EH (cell line): ENCODE measurements at places on chromosomes 1 and 21.

GRCh38 chr1:45925728-45926287 lies 122.4 kb downstream of the MAST2 start:
- no peak for DNase-seq

DNA sequence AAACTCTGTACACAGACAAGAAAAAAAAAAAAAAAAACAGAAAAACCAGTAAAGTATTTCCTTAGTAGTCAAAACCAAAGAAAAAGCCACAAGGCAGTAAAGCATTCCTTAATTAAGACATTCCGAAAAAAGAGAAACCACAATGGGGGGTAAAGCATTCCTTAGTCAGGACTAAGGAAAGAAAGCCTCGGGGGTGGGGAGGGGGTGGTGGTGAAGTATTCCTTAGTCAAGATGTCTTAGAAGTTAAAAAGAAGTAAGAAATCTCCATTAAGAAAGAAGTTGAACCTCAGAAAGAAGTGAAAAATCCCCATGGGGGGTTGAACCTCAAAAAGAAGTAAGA lies 28.2 kb upstream of the FMO1 start:
- peak; percentile 96 for DNase-seq

DNA sequence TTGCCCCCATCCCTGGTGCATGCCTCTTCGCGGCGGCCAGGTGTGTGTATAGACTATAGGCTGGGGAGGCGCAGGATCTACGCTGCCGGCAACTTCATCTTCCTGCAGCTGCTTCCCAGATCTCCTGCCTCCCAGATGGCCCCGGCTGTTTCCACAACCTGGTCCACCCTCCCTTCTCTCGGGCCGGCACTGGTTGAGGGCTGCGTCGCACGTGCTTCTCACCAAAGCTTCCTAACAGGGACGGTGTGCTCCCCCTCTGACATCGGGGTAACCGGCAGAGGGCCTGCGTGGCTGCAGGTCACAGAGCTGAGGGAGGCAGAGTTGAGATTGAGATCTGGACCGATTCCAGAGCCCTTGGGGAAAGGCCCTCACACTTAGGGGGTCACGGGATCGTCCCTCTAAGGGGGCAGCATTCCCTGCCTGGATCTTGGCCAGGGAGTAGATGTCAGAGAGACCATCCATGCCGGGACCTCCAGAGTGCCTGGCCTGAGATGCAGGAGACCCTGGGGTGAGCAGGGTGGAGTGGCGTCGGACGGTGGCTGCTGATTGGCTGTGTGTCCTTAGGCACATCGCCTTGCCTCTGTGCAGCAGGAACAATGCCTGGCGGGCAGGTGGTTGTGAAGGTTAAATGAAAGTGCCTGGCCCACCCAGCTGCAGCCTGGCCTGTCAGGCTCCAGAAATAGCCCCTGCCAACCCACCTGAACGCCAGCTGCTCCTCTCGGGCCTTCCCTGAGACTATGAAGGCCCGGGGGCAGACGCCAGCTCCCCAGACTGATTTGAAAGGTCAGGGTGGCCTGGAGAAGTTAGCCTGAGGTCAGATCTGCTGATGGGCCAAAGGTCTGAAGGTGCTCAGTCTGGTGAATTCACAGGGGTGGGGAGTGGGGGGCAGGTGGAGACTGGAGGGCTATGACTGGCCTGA lies 6.1 kb upstream of the MASP2 start:
- DNase-seq, result peak; percentile 12

GRCh38 chr1:100896481-100896982 lies 642 bp downstream of the SLC30A7 start:
- DNase-seq, result peak; percentile 64

GRCh38 chr1:1669468-1670440 lies 10.9 kb upstream of the CDK11B start:
- no peak for DNase-seq

- no peak for DNase-seq
These were observed 78.0 kb upstream of the ATP5PO start for GRCh38 chr21:33993286-33994231.

DNA sequence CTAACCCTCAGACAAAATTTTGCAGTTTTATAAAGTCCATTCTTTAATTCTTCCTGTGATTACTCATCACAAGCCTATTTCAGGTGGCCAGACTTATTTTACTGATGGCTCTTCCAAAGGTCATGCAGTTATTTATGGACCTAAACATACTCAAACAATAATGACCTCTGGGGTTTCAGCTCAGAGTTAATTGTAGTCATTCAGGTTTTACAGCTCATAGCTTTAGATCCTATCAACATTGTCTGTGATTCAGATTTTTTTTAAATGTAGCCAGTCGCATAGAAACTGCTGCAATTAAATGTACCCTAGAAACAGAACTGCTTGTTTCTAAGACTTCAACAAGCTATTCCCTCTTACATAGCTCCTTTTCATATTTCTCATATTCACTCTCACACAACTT lies 270.8 kb downstream of the COL11A1 start:
- DNase-seq, result peak; percentile 74

DNA sequence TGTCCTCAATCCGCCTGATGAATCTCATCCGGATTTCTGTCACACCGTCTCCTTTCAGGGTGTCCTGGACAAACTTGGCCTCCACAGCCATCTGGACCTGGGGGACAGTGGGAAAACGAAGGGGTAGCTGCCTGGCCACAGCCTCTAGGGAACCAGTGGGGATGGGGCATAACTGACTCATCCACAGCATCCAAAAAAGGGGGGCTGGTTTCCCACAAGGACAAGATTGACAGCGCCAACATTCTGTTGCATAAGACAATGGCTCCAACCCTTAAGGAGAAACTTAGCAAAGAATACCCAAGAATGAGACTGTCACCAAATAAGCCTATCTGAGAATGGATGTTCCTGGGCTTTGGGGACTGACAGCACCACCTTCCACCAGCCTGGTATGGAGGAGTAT lies 12.1 kb downstream of the TRAPPC3 start:
- DNase-seq, result no peak

GRCh38 chr21:25541042-25541441 lies 66.2 kb downstream of the MRPL39 start:
- no peak for DNase-seq

GRCh38 chr1:166876540-166876838 lies 425 bp upstream of the TADA1 start:
- no peak for DNase-seq

DNA sequence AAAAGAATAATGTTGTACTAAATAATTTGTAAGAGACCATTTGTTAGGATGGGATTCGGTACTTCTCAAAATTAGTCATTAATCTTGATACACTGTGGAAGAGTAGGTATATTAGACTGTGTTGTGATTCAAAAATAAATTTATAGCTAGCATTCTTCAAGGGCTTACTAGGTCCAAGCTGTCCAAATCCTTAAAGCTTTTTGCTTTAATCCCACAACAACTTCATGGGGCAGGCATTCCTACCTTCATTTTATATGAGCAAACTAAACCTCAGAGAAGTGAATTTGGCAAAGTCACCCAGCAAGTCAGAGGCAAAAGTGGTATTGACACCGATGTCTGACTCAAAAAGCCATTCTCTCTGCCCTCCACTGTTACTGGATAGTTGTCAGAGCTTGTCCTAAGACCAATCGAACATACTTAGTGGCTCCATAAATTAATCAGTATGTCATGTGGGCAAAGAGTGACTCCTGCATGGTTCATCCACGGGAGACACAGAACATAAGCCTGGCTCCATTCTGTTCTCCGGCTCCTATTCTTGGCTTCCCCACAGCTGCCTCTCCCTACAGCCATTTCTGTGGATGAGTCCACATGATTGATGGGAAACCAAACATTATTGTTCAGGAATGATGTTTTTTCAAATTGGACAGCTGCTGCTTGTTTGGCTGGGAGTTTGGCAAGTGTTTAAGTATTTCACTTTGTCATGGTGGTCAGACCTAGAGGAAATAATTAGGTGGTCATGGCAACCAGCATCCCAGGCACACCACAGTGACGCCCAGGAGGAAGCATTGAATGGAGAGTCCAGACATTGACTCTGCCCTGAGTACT lies 133.4 kb upstream of the FGGY start:
- DNase-seq, result peak; percentile 92

GRCh38 chr1:183226361-183226760 lies 40.3 kb downstream of the LAMC2 start:
- DNase-seq, result no peak

DNA sequence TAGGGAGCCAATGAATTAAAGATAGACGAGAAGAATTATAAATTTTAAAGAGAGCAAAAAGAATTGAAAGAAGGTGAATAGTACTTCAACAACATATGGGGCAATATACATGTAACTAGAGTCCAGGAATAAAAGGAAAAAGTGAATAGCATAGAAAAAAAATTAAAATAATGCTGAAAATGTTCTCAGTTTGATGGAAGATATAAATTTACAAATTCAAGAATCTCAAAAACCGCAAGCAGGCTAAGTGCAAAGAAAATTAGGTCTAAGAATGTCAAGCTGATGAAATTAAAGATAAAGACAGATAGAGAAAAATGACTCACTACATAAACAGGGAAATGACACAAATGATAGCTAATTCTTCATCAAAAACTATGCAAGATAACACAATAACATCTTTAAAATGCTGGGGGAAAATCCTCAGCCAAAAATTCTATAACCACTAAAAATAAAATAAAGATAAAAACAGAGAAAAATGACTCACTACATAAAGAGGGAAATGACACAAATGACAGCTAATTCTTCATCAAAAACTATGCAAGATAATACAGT lies 326.3 kb downstream of the TBX15 start:
- peak; percentile 55 for DNase-seq
